CD4-positive, alpha-beta T cell treated with Interleukin-6 at 100 ng/mL for 8 hours (primary cell): ENCODE measurements at places on chromosomes 11 and 22.

DNA sequence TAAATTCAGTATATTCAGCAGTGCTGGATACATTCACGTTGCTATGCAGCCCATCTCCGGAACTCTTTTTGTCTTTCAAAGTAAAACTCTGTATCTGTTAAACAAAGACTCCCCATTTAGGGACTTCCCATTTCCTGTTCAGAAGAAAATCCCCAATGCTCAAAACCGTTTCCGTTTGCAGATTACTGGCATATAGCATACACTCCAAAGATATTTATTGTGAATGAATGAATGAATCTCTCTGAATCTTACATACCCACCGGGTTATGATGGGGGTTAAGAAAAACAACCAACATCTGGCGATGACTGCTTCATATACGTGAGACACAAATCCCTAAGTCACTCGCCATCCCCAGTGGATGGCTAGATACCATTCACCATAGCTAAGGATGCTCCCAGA is 1.6 kb downstream of the THY1 start:
- no peak for DNase-seq

DNA sequence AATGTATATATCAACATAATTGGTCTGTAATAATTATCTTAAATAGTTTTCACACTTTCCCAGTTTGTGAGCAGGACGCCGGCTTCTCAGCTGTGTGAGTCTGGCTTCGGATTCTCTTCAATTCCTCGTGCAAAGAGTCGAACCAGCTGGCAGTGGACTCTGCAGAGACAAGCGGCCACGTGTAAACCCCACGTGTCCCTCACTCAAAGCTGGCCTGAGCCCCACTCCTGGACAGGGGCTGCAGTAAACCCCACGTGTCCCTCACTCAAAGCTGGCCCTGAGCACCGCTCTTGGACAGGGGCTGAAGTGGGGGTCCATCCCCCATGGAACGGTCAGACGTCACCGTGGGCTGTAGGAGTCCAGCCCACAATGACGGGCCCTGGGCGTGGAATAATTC is 51.0 kb downstream of the CERK start:
- no peak for DNase-seq

- DNase-seq: no peak
Measured at GRCh38 chr11:114616516-114616915, 20.9 kb upstream of the NXPE4 start.

DNA sequence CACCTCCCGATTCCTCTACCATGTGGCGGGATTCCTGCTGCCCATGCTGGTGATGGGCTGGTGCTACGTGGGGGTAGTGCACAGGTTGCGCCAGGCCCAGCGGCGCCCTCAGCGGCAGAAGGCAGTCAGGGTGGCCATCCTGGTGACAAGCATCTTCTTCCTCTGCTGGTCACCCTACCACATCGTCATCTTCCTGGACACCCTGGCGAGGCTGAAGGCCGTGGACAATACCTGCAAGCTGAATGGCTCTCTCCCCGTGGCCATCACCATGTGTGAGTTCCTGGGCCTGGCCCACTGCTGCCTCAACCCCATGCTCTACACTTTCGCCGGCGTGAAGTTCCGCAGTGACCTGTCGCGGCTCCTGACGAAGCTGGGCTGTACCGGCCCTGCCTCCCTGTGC is 10.5 kb downstream of the CXCR5 start:
- DNase-seq: no peak

DNA sequence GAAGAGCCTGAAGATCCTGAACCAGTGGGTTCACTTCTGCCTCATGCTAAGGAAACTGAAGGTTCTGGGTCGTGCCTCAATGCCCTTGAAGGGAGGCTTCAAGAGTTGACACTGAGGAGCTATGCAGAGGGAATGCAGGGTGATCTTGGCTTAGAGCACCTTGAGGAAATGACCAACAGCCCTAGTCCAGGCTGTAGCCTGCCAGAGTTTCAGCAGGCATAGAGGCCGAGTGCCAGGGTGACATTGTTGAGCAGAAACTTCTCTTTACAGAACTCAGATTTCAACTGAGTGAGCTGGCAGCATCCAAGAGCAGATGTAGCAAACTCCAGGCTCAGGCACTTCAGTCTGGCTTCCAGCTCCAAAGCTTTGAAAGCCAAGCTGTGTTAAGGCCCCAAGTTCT is 23.1 kb upstream of the CAPRIN1 start:
- DNase-seq: no peak

- no peak for DNase-seq
Measured at GRCh38 chr11:131099013-131099412, 182.7 kb upstream of the SNX19 start.

GRCh38 chr11:1760351-1761109 is 3.2 kb downstream of the CTSD start:
- DNase-seq: no peak
